ENCODE measurements at places on chromosomes 4 and X. TPM values are rescaled to one million over a fixed set of nuclear protein-coding genes. Genes with fewer than 3 reads are reported as not detected.
A peak's percentile ranks its signal among the peaks of the same experiment; 100 is the strongest.

GRCh38 chr4:172985552-172985951, 183.1 kb upstream of the GALNT7 start:
- peaks cover 3% of the 10 kb centered on the region for H3K27me3 ChIP-seq
- no peak overlapping the region for H3K4me3 ChIP-seq
- no peaks in the 10 kb centered on the region for H3K36me3 ChIP-seq
- H3K27ac ChIP-seq, result no peak overlapping the region
- no peak for DNase-seq
- H3K4me1 ChIP-seq, result no peaks in the 10 kb centered on the region

DNA sequence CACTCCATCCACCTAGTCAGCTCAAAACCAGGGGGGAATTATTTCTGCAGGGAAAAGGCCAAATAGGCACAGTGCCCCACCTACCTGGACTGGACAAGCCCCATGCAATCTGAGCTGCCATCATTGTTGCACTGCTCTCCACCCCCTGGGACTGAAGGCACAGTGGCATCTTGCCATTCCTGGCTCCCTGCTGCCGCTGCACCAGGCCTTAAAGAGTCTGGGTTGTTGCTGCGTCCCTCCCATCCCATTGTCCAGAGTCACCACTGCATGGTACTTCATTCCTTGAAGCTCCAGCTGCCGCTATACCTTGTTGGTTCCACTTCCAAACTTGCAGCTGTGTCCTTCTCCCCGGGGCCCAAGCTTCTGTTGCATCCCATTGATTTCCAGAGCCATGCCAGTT, 629.7 kb downstream of the STIM2 start:
- no peak overlapping the region for H3K4me3 ChIP-seq
- no peaks in the 10 kb centered on the region for H3K36me3 ChIP-seq
- H3K27ac ChIP-seq, result no peak overlapping the region
- no peaks in the 10 kb centered on the region for H3K27me3 ChIP-seq

Gene ABLIM2
- total RNA-seq, result 2.5 TPM

- no peaks in the 10 kb centered on the region for H3K27me3 ChIP-seq
- no peak for DNase-seq
- H3K27ac ChIP-seq, result no peak overlapping the region
These were observed 28.0 kb downstream of the FAM53A start for GRCh38 chr4:1656132-1656531.

- no peaks in the 10 kb centered on the region for H3K36me3 ChIP-seq
- DNase-seq, result no peak
- peaks cover 5% of the 10 kb centered on the region for H3K27me3 ChIP-seq
- H3K4me3 ChIP-seq, result peak within 1 kb of the TSS; percentile 91
- H3K4me1 ChIP-seq, result peaks cover 11% of the 10 kb centered on the region
These were observed at the start of gene PRDM5 for GRCh38 chr4:120922381-120923206. Gene PRDM5 (minus strand): TSS chr4:120922726. CDS start chr4:120922608, 118 bp downstream.

- no peak overlapping the region for H3K4me3 ChIP-seq
- no peaks in the 10 kb centered on the region for H3K36me3 ChIP-seq
- H3K4me1 ChIP-seq, result no peaks in the 10 kb centered on the region
- H3K27me3 ChIP-seq, result no peaks in the 10 kb centered on the region
- H3K27ac ChIP-seq, result no peak overlapping the region
These were observed 72.4 kb upstream of the UCP1 start for GRCh38 chr4:140641105-140641555.

Gene IBSP
- not detected for total RNA-seq

Gene F9
- total RNA-seq, result not detected

Gene RAI2
- not detected for total RNA-seq

GRCh38 chrX:26783512-26784225, 567.7 kb downstream of the MAGEB5 start:
- no peaks in the 10 kb centered on the region for H3K27me3 ChIP-seq
- no peaks in the 10 kb centered on the region for H3K4me1 ChIP-seq

GRCh38 chr4:88219099-88219498, 60.7 kb upstream of the ABCG2 start:
- H3K27me3 ChIP-seq, result peaks cover 4% of the 10 kb centered on the region
- peaks cover 6% of the 10 kb centered on the region for H3K4me1 ChIP-seq
- no peak for DNase-seq
- peak overlapping the region; percentile 22 for H3K4me3 ChIP-seq
- H3K36me3 ChIP-seq, result peaks cover 12% of the 10 kb centered on the region

- peak overlapping the region; percentile 96 for H3K27ac ChIP-seq
- peaks cover 11% of the 10 kb centered on the region for H3K36me3 ChIP-seq
- H3K4me1 ChIP-seq, result peaks cover 36% of the 10 kb centered on the region
- no peaks in the 10 kb centered on the region for H3K27me3 ChIP-seq
- H3K4me3 ChIP-seq, result peak overlapping the region; percentile 59
These were observed 329.7 kb upstream of the GATB start for GRCh38 chr4:152090543-152090942.

DNA sequence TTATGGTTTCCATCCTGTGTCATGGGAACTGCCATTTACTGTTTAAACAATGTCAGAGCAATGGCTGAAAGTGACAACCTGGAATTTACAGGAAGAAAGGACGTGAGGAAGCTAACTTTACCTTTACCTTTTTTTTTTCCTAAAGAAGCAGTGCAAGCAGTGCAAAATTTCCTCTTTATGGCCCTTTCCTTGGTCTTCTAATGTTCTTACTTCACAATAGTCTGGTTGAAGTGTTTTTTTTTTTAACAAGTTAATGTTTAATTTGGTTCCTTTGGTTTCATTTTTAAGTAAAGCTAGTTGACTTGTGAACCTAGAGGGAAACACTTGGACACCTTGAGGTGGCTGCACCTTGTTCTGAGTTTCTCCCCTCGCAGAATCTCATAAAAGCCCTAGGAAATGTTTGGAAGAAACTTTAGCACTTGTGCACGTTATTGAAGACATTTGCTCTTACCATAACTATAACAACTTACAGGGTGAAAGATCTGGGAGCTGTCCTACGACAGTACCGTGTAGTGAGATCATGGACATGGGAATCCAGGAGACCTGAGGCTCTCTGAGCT, 1.8 kb downstream of the SGMS2 start:
- no peak for DNase-seq
- no peaks in the 10 kb centered on the region for H3K36me3 ChIP-seq
- no peak overlapping the region for H3K4me3 ChIP-seq
- peaks cover 5% of the 10 kb centered on the region for H3K4me1 ChIP-seq
- peaks cover 63% of the 10 kb centered on the region for H3K27me3 ChIP-seq

DNA sequence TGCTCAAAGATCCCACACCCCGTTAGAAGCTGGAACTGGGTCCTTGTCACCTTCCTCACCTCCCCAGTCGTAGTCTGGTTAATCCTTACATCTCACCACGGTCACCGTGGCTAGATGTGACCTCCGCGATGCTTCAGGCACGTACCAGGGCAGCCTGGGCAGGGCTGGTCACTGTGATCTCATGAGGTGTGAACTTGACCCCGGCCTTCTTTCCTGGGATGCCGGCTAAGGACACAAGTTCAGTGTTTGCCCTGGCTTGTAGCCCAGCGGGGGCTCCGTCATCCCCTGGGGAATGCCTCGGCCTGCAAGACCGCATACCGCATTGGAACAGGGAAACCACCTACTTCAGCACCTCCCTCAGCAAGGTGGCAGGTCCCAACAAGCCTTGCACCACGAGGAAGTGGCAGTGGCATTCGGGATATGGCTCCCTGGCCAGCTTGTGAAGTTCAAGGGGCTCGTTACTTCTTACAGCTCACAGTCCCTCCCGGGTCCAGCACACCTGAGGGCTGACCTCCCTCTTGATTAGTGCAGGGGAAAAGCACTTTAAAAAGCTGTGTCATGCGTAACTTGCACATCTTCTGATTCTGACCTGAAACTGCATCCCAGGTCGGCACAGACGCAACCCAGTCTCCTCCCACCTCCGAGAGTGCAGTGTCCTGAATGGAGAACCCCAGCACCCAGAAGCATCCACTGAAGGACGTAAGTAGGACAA, 25.9 kb downstream of the NOP14 start:
- peaks cover 19% of the 10 kb centered on the region for H3K36me3 ChIP-seq
- H3K27me3 ChIP-seq, result no peaks in the 10 kb centered on the region
- H3K4me1 ChIP-seq, result peaks cover 32% of the 10 kb centered on the region
- H3K4me3 ChIP-seq, result no peak overlapping the region
- peak overlapping the region; percentile 59 for H3K27ac ChIP-seq

Gene CXCL11
- total RNA-seq, result not detected

DNA sequence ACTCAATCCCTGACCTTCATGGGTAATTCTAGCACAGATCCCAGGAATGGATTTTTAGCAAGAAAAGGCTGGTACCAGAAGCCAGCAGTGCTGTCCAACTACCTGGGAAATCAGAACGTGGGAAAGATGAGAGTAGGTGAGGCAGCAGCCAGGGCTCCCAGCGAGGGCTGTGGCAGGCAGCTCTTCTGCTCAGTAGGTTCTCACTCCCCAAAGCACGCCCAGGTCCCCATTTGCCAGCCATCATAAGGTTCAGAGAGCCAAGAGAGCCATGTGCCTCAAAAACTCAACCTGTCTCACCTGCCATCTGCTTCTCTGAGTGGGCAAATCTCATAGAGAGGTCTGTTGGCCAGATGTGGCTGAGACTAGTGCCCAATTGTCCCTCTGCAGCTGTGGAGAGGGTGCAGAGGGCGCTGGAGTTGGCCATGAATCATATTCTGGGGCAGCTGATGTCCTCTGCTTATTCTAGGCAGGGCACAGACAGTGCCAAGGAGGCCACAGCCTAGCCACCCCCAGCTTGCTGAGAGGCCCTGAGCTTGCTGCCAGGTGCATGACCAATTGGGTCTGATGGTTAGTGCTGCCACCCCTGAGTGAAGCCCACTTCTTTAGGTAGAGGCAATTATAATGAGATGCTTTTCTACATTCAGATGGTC, 81.7 kb upstream of the GATB start:
- H3K4me1 ChIP-seq, result no peaks in the 10 kb centered on the region
- no peak overlapping the region for H3K4me3 ChIP-seq
- no peak for DNase-seq
- no peaks in the 10 kb centered on the region for H3K36me3 ChIP-seq
- no peak overlapping the region for H3K27ac ChIP-seq
- H3K27me3 ChIP-seq, result peaks cover 2% of the 10 kb centered on the region

DNA sequence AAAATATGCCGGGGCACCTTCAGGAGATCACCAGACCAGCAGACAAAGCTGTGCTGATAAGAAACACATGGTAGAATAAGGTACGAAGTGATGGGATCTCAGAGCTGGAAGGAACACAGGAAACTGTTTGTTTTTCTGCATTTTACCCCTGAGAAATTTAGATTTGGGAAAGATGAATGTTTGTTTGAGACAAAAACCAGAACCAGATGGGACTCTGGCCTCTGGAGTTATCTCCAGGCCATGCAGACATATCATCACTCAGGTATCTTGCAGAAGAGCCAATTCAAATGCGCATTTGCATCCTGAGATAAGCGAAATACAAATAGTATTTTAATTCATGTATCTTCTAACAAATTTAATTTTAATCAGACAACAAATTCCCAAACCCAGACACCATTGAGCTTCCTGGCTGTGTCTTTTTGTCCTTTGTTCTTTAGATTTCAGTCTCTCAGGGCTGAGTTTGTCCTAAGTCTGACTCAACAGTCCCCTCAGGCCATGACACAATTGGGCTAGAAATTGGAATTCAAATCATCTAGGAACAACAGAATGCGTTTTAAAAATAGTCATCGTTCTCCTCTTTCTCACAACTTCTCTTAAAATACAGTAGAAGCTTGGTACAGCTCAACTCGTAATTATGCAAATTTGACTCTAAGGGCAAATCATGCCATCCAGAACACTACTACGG, 159.0 kb downstream of the PACRGL start:
- H3K4me3 ChIP-seq, result no peak overlapping the region
- H3K27ac ChIP-seq, result no peak overlapping the region
- no peak for DNase-seq
- H3K4me1 ChIP-seq, result no peaks in the 10 kb centered on the region
- no peaks in the 10 kb centered on the region for H3K27me3 ChIP-seq

Gene SULT1B1
- total RNA-seq, result 2.0 TPM

DNA sequence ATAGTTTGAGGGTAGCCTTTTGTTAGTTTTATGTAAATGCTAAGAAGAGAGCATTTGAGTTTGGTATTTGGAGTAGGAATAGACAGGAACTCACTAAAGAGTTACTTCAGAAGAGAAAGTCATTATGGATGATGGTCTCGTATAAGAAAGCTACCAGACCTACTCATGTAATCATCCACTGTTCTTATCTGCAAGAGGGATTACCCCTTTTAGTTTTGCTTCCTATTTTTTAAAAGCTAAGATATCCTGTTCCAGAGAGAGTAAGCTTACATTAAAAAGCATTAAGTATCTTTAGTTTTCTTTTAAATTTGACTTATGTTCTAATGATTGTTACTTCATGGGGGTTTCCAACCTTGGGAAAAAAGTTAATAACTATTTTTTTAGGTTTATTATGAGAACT, 12.5 kb upstream of the ART3 start:
- H3K36me3 ChIP-seq, result no peaks in the 10 kb centered on the region
- peaks cover 2% of the 10 kb centered on the region for H3K27me3 ChIP-seq
- no peak overlapping the region for H3K4me3 ChIP-seq
- DNase-seq, result no peak
- peaks cover 15% of the 10 kb centered on the region for H3K4me1 ChIP-seq
- no peak overlapping the region for H3K27ac ChIP-seq

Gene ZDHHC15
- 0.11 TPM for total RNA-seq

- H3K36me3 ChIP-seq, result peaks cover 27% of the 10 kb centered on the region
- no peak for DNase-seq
- H3K27ac ChIP-seq, result no peak overlapping the region
These were observed 321.6 kb downstream of the PPP3CA start for GRCh38 chr4:101025755-101026154.

Gene HSD17B11
- total RNA-seq, result 48.0 TPM

GRCh38 chr4:8637456-8637984, 45.0 kb downstream of the CPZ start:
- no peak overlapping the region for H3K27ac ChIP-seq
- no peaks in the 10 kb centered on the region for H3K4me1 ChIP-seq
- H3K36me3 ChIP-seq, result no peaks in the 10 kb centered on the region
- H3K4me3 ChIP-seq, result no peak overlapping the region
- no peaks in the 10 kb centered on the region for H3K27me3 ChIP-seq

- peaks cover 9% of the 10 kb centered on the region for H3K27me3 ChIP-seq
- H3K4me3 ChIP-seq, result no peak overlapping the region
- no peak overlapping the region for H3K27ac ChIP-seq
- H3K36me3 ChIP-seq, result no peaks in the 10 kb centered on the region
These were observed 35.7 kb downstream of the ING2 start for GRCh38 chr4:183540410-183541009.

- H3K4me3 ChIP-seq, result peak overlapping the region; percentile 94
- DNase-seq, result peak; percentile 76
- H3K4me1 ChIP-seq, result peaks cover 21% of the 10 kb centered on the region
- H3K36me3 ChIP-seq, result peaks cover 11% of the 10 kb centered on the region
- no peaks in the 10 kb centered on the region for H3K27me3 ChIP-seq
These were observed 1.8 kb downstream of the CPEB2 start for GRCh38 chr4:15003891-15004738.

Gene UCP1
- not detected for total RNA-seq

Gene STATH
- total RNA-seq, result not detected
